ENCODE measurements at places on chromosomes 3 and 15.

DNA sequence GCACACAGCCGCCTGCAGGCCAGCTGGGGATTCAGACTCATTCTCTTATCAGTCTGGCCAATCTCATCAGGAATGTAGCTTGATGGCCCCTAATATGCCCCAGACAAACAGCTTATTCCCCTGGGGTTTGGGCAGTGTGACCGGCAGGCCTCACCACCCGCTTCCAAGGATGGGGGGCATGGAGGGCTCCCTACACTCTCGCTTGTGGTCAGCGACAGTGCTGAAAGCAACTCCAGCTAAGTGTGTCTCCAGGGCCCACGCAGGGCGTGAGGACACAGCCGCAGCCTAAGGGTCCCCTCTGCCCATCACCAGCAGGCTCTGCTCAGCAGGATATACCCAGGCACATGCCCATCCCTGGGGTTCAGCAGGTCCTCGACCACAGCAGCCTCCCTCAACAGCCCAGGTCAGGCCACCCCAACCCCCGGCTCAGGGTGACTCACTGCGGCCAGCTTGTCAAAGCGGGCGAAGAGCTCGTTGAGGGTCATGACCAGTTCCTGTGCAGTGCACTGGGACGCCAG is 116.7 kb downstream of the ADCY5 start:
- DNase-seq: no peak

DNA sequence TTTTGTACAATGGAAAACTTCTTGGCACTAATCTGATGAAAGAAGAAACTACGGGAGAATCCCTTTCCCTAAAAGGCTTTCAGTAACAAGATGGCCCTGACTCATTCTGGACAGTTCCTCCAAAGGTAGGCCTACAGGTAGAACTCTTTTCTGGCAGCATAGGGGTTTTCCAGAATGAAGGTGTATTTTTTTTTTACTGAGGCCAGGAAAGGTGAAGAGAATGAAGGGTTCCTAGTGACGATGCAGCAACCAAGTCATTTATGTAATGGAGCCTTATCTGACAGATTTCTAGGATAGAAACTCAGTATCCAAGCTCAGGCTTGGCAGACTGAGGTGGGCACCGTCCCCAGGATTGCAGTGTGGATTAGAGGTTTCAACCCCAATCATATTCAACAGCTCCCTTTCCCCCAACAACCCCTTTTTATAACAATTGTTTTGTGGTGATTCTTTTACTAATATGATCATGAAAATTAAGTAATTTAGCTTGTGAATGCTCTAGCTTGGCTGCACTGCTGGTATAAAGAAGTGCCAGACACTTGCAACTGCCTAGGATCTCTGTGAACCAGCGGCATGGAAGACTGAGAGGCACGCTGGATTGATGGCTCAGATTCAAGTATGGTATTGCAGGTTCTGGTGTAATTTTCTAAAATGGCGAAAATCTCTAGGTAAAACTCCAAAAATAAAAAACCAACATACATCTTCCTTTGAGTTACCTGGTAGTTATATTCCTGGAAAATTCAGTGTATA is 8.7 kb upstream of the TRIM69 start:
- no peak for DNase-seq

DNA sequence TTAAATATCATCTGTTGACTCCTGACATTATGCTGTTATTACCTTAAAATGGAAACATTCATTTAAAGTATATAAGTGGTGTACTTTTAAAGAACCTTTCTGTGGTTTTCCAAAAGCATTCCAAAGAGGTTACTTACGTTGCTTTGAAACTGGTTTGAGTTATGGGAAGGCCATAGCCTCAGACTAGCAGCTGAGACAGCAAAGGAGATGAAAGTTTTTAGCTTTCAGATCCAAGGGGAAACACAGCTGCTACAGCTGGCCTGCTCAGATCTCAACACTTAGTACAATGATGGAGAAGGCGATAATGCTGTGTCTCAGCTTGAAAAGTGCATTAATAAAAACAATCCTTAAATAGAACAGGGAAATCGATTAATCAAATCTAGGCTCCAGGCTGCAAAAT is 921.1 kb downstream of the ROBO1 start:
- no peak for DNase-seq

DNA sequence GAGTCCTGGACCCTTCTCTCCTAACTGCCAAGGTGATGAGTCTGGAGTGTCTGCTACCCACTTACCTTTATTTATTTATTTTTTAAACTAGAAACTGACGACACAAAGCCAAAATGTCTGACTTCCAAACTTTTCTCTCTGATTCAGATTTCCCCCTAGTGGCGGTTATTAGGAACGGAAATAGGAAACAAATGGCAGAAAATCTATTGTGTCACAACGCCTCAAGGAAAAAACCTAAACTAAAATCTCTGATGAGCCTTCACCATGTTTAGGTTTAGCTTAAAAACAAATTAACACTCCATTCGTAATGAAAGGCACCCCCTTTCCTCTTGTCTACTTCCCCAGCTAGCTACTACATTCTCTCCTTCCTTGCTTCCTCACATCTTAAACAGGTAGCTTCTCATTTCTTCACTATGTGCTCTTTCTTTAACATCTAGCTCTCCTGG is 94.0 kb upstream of the MEX3B start:
- DNase-seq: no peak

DNA sequence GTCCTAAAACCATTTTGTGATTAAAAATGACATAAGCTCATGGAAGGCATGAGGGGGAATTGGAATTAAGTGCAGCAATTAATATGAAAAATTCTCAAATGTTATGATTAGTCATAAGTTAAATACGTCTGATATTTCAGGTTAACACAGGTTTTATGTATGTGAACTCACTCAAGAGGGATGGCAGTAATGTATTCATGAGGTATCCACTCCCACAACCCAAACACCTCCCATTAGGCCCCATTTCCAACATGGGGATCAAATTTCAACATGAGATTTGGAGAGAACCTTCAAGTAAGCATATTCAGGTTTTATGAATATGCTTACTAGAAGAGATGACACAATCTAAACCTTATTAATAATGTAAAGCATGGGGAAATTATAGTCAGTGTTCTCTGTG is 41.6 kb upstream of the IL20RB start:
- DNase-seq: no peak
